ENCODE measurements at places on chromosomes 7 and 10. TPM values are rescaled to one million over a fixed set of nuclear protein-coding genes. Genes with fewer than 3 reads are reported as not detected.

GRCh38 chr10:121216721-121217181 is 365.6 kb downstream of the WDR11 start:
- DNase-seq, result peak; percentile 50

GRCh38 chr10:97813311-97813710 is 36.3 kb upstream of the GOLGA7B start:
- no peak for DNase-seq

FGL2 gene
- not detected for total RNA-seq

DNA sequence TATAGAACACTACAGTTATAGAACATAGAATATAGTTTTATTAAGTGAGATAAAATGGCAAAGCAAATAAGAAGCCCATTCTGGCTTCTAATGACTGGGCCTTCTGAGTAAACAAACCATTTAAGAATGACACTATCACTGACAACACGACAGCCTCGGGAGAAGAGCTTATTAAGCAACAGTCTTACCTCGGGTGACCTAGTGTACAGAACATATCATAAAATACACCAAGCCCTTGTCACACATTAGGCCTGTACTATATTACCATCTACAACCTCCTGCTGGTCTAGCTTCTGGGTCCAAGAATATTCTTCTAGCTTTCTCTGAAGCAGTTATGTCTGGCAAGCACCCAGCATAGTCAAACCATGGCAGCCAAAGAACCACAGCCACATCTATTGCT is 32.0 kb downstream of the CCDC186 start:
- no peak for DNase-seq

ABCA13 gene
- total RNA-seq, result not detected

DNA sequence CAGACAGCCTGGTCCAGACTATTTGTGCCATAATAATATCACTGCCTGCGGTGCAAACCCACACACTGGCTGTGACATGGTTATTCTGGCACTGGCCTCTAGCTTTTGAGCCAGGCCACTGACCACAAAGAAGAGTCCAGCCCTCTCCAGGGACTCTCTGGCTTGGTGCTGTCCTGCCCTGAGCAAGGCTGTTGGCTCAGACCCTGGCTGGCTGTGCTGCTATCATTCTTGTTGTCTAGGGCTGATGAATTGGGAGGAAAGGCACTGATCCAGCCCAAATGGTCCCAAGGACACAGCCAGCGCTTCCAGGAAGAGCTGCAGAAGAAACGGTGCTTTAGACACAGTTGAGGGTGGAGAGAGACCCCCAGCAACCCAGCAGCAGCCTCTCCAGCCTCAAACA is 80.8 kb downstream of the TMEM130 start:
- peak; percentile 85 for DNase-seq

DNA sequence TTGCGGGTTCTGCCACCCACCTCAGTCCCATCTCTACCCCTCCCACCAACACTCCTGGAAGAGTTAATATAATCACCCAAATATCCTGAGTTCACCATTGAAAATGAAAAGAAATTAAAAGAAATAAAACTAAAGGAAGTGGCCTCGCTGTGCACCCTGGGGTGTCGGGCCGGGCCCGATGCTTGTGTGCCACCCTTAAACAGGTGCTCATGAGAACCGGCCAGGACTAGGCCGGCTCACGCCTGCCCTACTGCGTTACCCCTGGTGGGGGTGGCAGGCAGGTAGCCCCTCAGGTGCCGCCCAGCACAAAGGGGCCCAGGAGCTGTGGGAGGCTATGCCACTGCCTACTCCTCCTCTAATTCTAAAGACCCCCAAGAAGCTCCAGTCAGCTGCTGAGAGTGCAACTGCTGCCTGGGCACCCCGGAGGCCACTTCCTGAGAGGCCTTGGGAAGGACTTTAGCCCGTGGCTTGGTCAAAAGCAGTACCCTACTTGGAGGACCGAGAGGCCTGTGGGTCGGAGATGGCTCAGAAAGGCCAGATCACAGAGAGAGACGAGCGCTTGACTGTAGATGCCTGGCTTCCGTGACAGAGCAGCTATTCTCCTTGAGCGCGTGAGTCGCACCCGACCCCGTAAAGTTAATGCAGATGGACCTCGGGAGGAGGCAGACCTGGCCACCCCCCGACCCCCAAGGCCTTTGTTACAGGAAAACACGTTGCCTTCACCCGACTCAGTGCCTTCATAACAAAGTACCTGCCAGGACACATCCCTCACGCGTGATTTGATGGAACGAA is 51.0 kb upstream of the PPP2R2D start:
- DNase-seq, result no peak

WDR91 gene
- total RNA-seq, result 1.5 TPM

GRCh38 chr7:72405418-72405817 is 6.7 kb downstream of the CALN1 start:
- peak; percentile 5 for DNase-seq

- DNase-seq, result no peak
These were observed 379.0 kb upstream of the FZD8 start for GRCh38 chr10:36021096-36021495.

DNA sequence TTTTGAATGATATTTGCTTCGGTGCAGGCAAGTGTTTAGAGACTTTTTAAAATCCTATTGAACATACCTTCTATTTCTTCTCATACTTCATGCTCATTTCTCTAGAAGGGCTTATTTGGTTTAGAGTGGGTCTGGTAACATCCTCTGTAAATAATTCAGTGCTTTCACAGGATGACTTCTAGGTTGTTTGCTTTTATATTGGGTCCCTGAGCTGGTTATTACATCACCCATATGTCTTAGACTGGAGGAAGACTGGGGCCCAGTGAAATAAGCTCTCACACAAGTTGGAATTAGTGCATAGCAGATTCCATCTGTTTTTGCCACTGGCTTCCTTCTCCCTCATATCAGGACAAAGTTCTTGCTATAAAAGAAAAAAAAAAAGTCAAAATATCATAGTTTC is 6.5 kb downstream of the SUPV3L1 start:
- no peak for DNase-seq

- no peak for DNase-seq
These were observed 20.4 kb downstream of the TRDMT1 start for GRCh38 chr10:17181110-17181509.

GRCh38 chr10:102775935-102776669 is 32.4 kb downstream of the WBP1L start:
- peak; percentile 37 for DNase-seq

- no peak for DNase-seq
These were observed 5.0 kb downstream of the HBP1 start for GRCh38 chr7:107173691-107174406.
